ENCODE measurements at places on chromosomes 2 and 18.
A peak's percentile ranks its signal among the peaks of the same experiment; 100 is the strongest.

DNA sequence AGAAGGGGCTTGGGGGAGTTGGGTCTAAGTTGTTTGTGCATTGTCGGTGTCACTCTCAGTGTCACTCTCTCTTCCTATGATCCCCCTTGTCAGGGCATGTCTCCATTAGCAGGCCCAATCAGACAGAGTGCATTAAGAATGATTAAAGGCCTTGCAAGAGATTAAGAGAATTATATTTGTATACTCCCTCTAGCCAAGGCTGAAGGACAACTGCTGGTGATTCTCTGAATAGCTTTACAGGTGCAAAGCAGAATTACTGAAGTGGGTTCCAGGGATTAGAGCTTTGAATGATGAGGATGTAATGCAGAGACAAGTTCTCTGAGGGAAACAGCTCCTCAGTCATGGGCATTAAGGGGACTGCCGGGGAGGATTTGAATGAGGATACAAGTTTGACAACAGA is 104.8 kb upstream of the LGALSL start:
- DNase-seq: no peak

DNA sequence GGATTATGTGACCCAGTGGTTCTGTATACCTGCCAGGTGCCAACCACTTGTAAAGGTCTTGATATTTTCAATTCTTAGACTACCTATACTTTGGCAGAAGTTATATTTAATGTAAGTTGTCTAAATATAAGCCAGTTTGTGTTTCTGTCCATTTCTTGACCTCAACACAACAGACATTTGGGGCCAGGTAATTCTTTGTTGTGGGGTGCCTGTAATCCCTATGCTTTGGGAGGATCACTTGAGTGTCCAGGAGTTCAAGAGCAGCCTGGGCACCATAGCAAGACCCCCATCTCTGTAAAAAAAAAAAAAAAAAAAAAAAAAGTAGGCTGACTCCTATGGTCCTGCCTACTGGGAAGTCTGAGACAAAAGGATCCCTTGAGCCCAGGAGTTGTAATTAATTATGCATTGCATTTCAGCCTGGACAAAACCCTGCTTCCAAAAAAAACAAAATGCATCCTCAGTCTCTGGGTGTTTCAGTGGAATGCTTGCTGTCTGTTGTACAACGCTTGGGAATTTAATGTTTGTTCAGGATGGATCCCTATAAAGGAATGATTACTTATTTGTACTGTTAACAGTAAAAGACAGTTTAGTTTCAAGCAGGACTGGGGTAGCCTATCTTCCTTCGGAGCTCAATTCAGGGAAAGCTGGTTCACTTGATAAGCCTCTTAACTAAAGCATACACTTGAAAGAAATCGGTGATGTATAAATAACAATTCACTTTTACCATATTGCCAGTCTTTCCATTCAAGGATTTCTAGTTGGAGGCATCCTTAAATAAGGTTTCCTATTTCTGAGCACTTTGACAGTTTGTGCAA is 3.4 kb downstream of the RPS27A start:
- no peak for DNase-seq

DNA sequence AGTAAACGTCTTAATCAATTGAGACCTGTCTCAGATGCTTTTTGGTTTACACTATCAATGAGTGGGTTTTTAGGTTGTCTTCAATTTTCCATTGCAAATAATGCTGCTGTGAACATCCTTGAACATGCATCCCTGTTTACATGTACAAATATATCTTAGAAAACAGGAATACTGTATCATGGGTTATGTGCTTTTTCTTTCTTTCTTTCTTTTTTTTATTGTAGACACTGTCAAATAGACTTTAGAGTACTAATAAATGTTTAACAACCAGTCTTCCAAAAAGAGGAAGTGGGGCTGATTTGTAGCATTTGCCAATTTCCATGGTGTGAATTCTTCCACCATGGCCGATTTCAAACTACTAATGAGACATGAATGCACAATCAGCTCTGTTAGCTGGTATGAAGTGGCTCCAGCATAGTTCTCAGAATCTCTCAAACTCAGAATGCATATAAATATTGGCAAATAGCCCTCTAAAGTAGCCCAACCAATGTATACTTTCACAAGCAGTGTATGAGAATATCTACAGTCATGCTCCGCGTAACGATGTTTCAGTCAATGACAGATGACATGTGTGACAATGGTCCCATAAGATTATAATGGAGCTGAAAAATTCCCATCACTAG is 50.3 kb upstream of the B3GNT2 start:
- DNase-seq: no peak

- no peak for DNase-seq
Measured at GRCh38 chr2:16204251-16204650, 263.9 kb downstream of the MYCN start.

GRCh38 chr2:169452080-169452479 is 27.2 kb upstream of the BBS5 start:
- no peak for DNase-seq

- no peak for DNase-seq
Measured at GRCh38 chr18:80147037-80147417, 38.0 kb downstream of the ADNP2 start.

GRCh38 chr2:55231546-55232083 is 478 bp downstream of the CLHC1 start:
- no peak for DNase-seq

DNA sequence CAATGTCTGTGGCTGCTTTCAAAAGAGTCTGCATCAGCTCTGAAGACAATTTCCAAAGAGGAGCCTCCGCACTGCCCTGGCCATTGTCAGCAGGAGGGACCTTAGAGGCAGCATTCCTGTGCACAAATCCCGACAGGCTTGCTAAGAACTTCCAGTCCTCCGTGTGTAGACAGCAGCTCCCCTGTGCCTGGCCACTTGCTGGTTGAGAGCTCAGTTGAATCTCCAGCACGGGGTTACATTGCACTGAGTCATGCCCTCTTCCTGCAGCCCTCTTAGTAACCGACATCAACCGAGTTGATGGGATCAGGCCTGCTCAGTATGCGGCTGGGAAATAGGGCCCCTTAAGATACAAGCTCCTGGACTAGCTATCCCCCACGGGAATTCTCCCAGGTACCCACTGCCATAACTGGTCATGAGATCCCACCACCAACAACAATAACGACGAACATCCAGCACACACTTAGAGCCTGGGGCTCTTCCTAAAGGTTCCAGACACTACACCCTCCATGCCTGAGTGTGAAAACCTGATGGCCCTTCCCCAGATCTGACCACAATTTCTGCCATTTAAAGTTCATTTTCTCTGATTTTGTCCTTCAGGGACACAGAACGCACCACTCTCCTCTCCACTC is 12.0 kb downstream of the ATP6V1B1 start:
- DNase-seq: peak; percentile 53

- DNase-seq: no peak
Measured at GRCh38 chr2:96540136-96540535, 3.6 kb downstream of the ARID5A start.

DNA sequence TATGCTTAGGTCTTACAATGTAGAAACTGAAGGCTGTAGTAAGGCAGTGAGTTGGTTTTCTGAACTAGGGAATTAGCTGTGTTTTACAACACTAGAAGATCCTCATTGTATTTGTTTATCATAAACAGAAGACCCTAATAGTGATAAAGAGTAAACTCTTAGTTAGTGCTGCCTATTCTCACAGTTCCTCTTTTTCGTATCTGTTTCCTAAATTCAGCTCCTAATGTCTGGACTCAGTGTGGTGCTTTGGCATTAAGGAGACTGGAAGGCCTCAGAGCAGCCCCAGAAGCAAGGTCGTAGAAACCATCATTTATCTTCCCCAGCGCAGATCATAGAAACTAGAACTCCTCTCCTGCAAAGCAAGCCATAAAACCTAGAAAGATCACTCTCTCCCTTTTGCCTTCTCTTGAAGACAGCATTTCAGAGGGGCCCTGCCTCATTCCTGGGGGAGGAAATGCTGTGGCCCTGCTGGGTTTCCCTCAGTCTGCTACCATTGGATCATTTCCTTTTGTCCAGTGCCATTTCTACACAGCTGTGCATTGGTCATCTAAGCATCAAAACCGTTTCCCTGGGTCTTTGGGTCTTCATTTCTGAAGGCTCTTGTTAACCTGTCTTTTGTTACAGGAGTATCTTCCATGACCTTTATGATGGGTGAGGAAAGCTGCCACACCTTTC is 4.7 kb downstream of the ACP1 start:
- no peak for DNase-seq

DNA sequence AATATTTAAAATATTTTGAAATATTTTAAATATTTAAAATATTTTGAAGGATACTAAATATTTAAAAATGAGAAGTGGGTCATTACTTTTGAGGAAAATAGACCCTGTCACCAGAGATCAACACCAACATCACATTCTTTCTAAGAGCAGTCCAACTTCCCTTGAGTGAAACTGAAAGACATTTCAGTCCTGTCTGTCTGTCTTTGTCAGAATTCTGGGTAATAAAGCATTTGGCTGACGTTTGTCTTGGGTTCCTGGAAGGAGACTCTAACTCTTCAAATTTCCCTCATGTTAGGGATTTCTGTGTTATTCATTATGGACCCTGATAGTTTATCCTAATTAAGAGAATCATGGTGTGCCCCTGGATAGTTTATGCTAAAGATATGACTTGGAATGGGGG is 32.8 kb downstream of the TTC21B start:
- no peak for DNase-seq

DNA sequence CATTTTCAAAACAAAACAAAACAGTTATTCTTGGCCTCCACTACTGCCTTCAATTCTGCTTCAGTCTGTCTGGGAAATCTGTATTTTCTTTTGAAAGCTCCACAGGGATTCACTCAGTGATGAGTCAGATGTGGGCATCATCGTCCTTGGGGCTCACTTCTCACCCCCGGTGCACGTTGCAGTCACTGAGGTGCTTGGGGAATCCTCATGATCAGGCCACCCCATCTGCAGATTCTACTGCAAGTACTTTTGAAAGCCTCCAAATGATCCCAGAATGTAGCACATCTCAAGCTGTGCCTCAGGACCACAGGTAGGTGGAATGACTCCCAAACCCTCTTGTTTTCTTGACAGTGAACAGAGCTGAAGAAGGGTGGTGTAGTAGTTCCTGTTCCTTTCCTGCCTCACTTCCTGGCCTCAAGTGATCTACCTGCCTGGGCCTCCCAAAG is 34.3 kb downstream of the LPIN2 start:
- DNase-seq: no peak

DNA sequence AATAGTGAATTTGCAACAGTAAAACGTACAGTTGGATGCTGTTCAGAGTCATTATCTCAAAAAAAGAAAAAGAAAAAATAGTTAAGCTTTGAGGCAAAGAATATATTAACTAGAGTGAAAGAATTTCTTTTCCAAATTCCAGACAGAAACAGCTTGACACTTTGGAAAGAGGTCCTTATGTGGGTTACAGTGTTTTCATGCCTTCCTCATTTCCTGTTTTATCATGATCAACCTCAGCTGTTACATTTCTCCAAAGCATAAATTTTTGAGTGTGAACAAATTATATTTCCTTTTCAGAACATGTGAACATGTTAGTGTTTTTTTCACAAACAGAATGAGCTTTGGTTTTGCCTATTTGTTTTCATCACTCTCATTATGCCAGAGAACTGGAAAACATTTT is 13.6 kb downstream of the FRZB start:
- no peak for DNase-seq

DNA sequence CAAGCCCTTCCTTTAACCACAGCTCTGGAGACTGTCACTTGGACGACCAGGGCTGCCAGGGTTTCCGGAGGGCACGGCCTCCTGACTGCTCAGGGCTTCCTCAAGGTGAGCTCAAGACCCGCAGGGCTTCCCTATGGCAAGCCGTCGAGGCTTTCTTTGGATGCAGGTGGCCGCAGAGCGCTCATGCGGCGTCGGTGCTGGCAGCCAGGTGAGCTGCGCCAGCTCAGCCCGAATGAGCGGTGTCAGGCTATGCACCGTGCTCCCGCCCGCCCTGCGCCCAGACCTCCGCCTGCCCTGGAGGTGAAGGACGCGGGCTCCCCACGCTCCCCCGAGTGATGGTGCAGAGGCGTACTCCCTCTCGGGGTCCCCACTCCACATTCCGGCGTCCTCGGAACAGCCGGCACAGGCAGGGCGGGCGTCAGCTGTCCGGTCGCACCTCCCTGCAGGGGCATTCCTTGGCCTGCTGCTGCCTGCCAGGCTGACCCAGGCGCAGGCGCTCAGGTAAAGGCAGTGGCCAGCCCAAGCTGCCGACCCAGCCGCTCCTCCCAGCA is 20.8 kb upstream of the TUBB6 start:
- peak; percentile 67 for DNase-seq

DNA sequence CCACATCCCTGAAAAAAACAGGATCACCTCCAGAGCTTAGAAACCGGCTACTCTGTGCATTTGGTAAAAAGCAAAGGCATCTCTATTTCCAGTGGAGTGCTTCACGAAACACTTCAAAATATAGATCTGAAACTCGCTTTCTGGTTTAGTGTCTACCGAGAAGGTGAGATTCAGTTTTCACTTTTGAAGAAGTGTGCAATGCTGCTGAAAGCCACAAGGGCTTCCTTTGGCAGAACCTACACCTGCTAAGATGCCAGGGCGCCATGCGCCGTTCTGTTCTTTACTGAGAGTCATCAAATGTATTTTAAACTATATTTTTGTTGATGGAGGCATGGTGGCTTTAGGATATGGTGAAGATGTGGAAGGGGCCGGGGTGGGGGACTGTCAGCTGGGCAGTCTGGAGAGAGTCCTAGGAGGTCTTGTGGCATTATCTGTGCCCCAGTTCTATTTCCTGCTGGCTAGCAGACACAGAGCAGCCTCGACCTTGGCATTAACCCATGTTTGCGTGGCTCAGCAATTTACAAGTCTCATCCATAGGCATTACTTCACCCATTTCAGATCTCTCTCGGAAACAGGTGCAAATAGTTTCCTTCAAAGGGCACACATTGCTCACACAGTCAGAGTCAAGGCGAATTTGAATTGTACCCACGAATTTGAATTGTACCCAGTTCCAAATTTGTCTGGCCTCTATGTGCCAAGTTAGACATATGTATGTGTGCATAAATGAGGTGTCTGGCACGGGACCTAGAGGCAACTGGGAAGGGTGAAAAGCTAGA is 46.7 kb upstream of the KCNF1 start:
- DNase-seq: no peak

- no peak for DNase-seq
Measured at GRCh38 chr2:13014783-13015182, 298.0 kb downstream of the TRIB2 start.

- peak; percentile 47 for DNase-seq
Measured at GRCh38 chr18:76592981-76593381, 97.9 kb upstream of the ZNF516 start.

- no peak for DNase-seq
Measured at GRCh38 chr2:154455166-154455565, 243.3 kb upstream of the KCNJ3 start.

DNA sequence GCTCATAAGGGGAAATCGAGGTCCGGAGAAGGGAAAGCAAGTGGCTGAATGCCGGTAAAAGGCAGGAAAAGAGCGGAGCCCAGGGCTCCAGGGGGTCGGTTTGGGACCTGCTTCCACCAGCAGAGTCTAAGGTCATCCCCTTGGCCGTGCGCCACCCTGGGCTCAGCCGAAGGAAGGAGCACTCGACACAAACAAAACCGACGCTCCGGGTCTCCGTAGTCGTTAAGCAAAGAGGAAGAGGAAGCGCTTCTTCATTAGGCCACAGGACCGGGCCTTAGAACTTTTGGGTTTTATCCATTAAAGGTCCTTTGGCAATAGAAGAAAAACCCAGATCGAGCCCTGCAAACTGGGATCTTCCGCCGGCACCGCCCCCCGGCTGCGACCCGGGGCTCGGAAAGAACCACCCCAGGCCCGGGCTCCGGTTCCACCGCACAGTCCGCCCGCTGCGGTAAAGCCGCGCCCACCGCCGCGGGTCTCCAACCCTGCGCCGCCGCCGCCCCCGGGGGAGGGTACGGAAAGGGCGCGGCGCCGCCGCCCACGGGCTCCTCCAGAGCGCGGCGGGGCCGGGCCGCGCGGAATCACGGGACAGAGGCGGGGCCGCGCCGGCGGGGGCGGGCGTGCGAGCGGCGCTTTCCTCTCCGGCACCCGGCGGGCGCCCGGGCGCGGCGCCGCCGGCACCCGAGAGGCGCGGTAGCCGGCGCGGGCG is at the start of gene TTL:
TTL (plus strand) TSS at position 629 of the 706 bp plus-strand sequence. CDS start 189 bp downstream, outside the sequence.
- DNase-seq: peak; percentile 72

Measured in ELF-1 (cell line).